Stimulated activated CD8-positive, alpha-beta memory T cell treated with anti-CD3 and anti-CD28 coated beads, Interleukin-4, amount 100 ng/mL, for 1 hour (primary cell): ENCODE measurements at places on chromosomes 5 and 9.

DNA sequence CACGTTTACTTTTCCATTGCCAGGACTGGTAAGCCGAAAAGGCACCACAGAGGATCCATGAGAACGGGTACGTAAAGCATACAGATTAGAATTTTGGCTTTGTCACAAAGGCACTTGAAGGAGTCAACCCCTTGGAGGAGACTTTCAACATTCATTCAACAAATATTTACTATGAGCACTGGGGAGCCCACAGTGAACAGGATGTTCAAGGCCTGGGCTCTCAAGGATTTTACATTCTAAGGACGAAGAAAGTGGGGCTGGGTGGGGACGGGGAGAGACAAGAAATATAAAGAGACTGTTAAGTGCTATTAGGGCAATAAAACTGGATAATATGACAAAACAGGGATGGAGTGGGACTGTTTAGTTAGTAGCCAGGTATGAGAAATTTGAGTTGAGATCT is 66.0 kb downstream of the KLF4 start:
- no peak for DNase-seq

- no peak for DNase-seq
Measured at GRCh38 chr5:168472329-168472728, 13.9 kb upstream of the RARS1 start.

DNA sequence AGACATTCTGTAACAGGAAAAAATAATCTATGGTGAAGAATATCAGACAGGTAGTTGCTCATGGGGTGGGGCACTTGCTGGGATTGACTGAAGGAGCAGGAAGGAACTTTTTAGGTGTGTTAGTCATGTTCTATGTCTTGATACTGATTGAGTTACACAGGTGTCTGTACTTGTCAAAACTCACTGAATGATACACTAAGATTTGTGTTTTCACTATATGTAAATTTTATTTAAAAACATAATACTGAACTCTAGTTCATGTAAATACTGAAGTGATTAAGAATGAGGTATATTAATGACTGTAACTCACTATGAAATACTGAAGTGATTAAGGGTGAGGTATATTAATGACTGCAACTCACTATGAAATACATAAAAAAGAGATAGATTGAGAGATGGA is 28.5 kb downstream of the IL6ST start:
- DNase-seq: no peak

GRCh38 chr9:5460157-5460556 is 9.8 kb downstream of the CD274 start:
- DNase-seq: no peak

- DNase-seq: no peak
Measured at GRCh38 chr5:29780401-29780800, 1413.1 kb upstream of the CDH6 start.

DNA sequence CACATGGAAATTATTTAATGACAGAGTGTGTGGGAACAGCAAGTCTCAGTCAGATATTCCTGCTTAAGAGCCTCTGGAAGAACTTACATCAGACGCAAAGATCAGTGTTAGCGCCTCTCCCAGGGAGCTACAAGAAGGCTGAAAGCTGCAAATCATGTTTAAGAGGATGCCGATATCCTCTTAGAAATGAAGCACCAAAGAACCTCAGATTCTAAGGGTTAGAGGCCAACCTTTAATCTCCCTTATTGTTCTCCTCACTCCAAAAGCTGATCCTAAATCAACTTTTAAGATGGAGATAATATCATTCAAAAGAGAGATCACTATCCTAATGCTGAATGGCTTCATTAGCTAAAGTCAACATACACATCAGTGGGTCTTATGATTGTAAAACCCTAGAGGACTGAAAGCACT is 160.6 kb downstream of the NFIB start:
- no peak for DNase-seq
